ENCODE measurements at places on chromosomes 6 and 20.

DNA sequence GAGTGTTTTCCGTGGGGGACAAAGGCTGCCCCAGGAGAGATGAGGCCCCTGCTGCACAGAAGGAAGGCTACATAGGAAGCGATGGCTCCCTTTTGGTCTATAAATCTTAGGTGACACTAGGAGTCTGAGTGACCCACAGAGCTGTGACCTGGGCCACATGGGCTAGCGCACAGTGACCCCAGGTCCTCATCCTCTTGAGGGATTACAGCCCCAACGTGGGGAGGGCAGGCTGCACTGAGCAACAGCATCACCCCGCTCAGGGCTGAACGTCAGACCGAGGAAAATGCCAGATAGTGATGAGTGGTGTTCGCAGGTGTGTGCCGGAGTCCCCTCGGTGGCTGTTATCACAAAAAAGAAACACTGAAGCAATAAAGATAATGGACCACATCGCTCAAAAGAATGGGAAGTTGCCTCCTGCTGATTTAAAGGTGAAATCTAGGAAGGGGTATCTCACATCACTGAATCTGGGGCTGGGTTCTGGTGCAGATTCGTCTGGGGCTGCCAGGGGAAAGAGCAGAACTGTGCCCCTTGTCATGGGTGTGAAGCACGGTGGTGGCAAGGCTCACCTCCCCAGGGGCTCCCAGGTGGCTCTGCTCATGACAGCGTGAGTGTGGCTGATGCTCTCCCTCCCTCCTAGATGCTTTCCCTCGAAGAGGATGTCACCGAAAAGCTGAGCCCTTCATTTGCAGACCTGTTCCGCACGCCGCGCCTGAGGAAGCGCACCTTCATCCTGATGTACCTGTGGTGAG lies 14.5 kb downstream of the SLC22A1 start:
- no peak for DNase-seq

- DNase-seq: no peak
Measured at GRCh38 chr20:20367575-20368417, at the start of gene INSM1. Gene INSM1, plus strand, starts transcription at chr20:20368104. Its CDS starts 164 bp downstream, at chr20:20368268.

- DNase-seq: no peak
Measured at GRCh38 chr6:3725145-3726047, 26.1 kb downstream of the PXDC1 start.

DNA sequence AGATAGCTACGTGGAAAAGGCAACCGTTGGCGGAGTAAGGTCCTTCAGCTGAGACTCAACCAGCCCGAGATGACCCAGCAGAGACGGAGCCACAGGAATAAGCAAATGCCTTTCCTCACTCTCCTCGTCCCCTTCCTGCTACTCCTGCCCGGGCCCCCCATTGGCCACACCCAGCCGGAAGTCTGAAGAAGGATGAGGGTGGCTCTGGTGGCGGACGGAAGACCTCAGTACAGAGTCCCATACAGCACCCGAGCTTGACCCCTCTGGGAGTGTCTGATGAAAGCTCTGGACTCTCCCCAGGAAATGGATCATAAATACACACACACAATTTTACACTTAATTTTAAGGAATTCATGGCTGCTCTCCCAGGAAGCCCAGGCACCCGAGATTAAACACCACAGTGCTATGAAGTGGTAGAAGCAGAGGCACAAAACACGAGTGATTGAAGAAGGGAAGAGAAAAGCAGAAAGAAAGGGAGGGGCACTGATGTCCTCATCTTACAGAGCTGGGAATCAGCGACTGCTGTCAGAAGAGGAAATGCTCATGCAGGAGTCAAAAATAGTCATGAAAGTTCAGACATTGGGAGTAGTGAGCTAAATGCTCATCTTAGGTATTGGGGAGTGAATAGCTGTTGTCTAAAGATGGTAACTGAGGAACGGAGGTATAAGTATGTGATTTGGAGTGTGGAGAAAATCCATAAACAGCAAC lies 125.6 kb downstream of the BANF2 start:
- DNase-seq: no peak

All from stimulated activated CD4-positive, alpha-beta T cell treated with anti-CD3 and anti-CD28 coated beads, Interleukin-4, amount 100 ng/mL, for 4 hours (primary cell).